ENCODE measurements at places on chromosomes 2 and 18. TPM values are rescaled to one million over a fixed set of nuclear protein-coding genes. Genes with fewer than 3 reads are reported as not detected.
A peak's percentile ranks its signal among the peaks of the same experiment; 100 is the strongest.

DNA sequence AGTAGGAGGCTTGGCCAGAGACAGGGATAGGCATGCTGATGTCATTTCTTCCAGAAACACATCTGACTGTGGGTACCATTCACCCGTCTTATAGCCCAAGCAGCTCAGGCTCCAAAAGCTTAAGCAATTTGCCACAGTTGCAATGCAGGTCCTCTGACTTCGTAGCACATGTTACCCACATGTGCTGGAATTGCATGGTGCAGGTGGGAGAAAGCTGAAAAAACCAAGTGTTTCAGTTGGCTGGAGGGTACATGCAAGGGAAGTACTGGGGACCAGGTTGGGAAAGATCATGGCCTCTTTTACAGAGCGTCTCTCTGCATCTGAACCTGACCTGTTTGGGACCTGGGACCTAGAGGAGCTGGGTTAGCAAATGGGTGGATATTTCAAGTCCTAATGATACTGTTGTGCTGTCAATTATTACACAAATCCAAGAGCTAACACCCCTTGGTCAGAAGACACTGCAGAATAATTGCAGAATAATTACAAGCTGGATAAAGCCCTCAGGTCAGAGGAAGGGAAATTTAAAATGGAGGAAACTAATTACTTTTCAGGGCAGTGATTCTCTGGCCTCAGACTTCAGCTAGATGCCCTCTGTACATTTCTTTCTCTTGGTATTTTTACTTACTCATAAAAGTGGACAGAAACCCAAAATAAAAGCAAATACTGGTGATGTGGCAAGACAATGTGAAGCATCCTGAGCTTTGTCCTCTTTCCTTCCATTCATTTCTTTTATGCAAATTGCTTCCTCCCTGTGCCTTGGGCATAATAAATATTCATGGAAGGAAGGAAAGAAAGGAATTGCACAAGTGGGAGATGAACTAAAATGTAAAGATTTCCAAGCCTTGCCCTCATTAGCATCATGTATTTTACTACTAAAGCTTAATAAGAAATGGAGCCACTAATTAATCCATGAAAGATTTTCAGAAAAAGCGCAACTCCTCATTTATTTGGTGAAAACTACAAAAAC lies 45.6 kb upstream of the TTC39C start:
- no peak overlapping the region for H3K4me3 ChIP-seq
- no peaks in the 10 kb centered on the region for H3K36me3 ChIP-seq
- H3K27ac ChIP-seq = no peak overlapping the region

DNA sequence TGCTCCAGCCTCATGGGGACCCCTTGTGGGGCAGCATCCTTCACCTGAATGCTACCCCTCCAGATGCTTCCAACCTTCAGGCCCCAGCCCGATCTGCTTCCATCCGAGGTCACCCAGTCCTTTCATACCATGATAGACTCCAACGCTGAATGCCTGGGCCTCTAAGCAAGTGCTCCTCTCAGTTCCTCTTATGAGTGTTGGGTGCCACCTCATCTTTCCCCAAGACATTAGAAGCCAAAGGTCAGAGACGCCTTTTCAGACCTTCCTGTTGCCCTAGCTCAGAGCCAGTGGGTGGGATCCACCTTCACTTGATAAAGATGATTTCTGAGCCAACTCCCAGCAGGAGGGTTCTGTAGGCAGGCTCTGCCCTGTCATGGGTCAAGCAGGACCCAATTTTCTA lies 174.5 kb upstream of the MGAT5 start:
- H3K4me3 ChIP-seq = no peak overlapping the region
- DNase-seq = no peak
- H3K36me3 ChIP-seq = no peaks in the 10 kb centered on the region
- no peak overlapping the region for H3K27ac ChIP-seq
- H3K27me3 ChIP-seq = no peaks in the 10 kb centered on the region
- H3K4me1 ChIP-seq = no peaks in the 10 kb centered on the region

GRCh38 chr2:46697830-46698323 lies 217.7 kb downstream of the MCFD2 start:
- H3K4me3 ChIP-seq = peak overlapping the region; percentile 70
- H3K36me3 ChIP-seq = no peaks in the 10 kb centered on the region
- peak overlapping the region; percentile 93 for H3K27ac ChIP-seq
- no peaks in the 10 kb centered on the region for H3K27me3 ChIP-seq
- H3K4me1 ChIP-seq = peaks cover 5% of the 10 kb centered on the region

DNA sequence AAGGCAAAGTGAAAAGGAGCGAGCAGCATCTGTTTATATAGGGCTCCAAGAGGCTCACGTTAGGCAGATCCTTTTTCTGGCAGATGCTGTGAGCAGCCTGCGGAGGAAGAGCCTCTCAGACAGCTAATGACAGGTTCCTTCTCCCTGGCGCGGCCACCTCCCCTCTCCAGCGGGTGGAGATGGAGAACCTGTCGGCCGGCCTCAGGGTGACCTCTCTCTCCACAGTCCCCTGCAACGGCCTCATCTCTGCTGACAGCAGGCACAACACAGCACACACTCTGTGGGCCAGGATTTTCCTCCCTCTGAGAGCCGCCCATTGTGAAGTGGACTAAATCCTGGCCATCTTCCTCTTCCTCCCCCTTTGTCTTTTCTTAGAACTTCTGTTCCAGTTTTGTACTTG lies 119.8 kb downstream of the PRKCE start:
- DNase-seq = peak; percentile 87
- H3K27me3 ChIP-seq = no peaks in the 10 kb centered on the region
- H3K4me1 ChIP-seq = peaks cover 57% of the 10 kb centered on the region
- peak overlapping the region; percentile 64 for H3K27ac ChIP-seq
- no peak overlapping the region for H3K4me3 ChIP-seq
- H3K36me3 ChIP-seq = no peaks in the 10 kb centered on the region

DNA sequence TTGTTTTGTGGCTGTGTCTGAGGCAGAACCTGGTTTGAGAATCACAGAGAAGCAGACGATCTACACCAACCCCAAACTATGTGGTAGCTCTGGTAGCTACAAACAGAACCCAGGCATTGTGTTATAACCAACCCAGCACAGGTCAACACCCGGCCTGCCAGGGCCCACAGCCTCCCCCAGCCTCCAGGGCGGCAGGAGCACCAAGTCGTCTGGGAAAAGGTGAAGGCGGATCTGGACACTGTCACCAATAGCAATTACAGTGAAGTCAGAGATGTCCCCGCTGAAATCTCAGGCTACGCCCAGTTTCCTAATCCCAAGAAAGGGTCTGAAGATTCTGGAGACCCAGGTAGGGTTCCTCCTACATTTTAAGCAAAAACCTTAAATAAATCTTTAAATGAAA lies 3.6 kb downstream of the HJURP start:
- no peak overlapping the region for H3K4me3 ChIP-seq
- no peak for DNase-seq
- no peak overlapping the region for H3K27ac ChIP-seq
- H3K27me3 ChIP-seq = no peaks in the 10 kb centered on the region

DNA sequence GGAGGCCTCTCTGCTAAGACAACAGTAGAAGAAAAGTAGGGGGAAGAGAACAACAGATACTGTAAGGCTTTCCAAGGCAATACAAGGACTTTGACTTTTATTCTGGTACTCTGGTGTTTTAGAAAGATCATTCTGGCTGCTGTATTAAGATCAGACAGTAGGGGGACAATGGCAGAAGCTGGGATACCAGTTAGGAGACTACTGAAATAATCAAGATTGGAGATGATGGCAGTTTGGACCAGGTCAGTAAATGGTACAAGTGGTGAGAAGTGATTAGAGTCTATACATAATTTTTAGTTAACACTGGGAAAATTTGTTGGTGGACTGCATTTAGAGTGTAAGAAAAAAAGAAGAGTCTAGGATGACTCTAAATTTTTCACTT lies 139.7 kb downstream of the ROCK1 start:
- DNase-seq = no peak
- no peak overlapping the region for H3K27ac ChIP-seq
- H3K4me3 ChIP-seq = no peak overlapping the region
- no peaks in the 10 kb centered on the region for H3K4me1 ChIP-seq
- H3K27me3 ChIP-seq = no peaks in the 10 kb centered on the region
- H3K36me3 ChIP-seq = no peaks in the 10 kb centered on the region

DNA sequence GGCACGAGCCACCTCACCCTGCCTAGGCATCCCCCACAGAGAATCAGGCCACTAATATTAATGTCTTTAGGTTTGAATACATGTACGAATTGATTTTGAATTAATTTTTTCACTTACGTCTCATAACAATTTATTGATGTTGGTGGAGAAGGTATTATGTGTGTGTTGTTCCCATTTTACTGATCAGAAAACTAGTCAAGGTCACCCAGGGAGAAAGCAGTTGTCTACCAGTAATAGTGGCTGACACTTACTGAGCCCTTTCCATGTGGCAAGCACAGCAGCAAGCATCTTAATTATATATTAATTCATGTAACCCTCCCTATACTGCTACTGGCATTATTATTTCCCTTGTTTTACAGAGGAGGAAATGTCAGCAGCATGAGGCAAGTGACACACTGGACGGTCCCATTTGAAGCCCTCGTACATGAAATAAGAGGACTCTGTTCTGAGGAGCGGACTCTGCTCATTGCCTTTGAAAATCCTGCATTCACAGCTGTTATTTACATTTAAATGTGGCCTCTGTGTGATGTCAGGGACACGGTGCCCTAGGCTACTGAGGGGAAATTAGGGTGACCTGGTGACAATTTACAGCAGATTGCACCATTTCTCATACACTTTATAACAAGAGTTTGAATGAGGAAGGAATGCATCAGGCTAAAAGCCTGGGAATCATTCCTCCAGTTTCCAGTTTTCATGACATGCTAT lies 30.9 kb upstream of the KCNE4 start:
- H3K36me3 ChIP-seq = no peaks in the 10 kb centered on the region
- no peaks in the 10 kb centered on the region for H3K4me1 ChIP-seq
- DNase-seq = no peak
- H3K27ac ChIP-seq = no peak overlapping the region

- H3K27me3 ChIP-seq = no peaks in the 10 kb centered on the region
- H3K36me3 ChIP-seq = no peaks in the 10 kb centered on the region
- H3K4me3 ChIP-seq = no peak overlapping the region
- no peak overlapping the region for H3K27ac ChIP-seq
- DNase-seq = no peak
Measured at GRCh38 chr18:48022531-48023329, 92.3 kb upstream of the SMAD2 start.

GRCh38 chr2:25341753-25342371 lies at the start of gene DNMT3A:
TSS of gene DNMT3A (minus strand) at chr2:25341925. CDS start at chr2:25313984, 27,941 bp downstream.
- peak within 1 kb of the TSS; percentile 54 for H3K4me3 ChIP-seq
- H3K36me3 ChIP-seq = no peaks in the 10 kb centered on the region
- H3K27ac ChIP-seq = peak within 1 kb of the TSS; percentile 59
- peak; percentile 85 for DNase-seq
- H3K27me3 ChIP-seq = no peaks in the 10 kb centered on the region

DNA sequence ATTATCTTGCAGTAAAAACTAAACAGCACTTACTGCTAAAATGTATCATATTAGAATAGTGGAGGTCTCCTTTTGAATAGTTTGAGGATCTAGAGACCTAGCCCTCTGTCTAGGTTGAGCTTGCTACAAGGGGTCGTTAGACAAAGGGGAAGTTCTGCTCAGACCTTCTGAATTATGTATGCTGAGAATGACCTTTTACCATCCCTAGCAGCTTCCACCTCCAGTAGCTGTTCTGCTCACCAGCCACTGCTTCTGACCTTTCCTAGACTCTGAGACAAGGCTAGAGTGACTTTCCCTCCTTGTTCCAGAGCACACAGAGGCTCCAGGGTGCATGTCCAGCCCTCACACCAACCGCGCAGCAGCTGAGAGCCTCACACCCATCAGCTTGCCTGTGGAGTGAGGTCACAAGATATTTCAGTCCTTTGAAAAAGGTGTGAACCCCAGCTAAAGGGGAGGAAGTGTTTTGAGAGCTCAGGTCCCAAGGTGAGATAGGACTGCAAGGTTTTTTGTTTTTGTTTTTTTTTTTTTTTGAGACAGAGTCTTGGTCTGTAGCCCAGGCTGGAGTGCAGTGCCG lies 289.3 kb upstream of the TNP1 start:
- no peaks in the 10 kb centered on the region for H3K36me3 ChIP-seq
- no peak overlapping the region for H3K27ac ChIP-seq
- H3K27me3 ChIP-seq = peaks cover 11% of the 10 kb centered on the region
- no peaks in the 10 kb centered on the region for H3K4me1 ChIP-seq

GRCh38 chr2:3041841-3042600 lies 335.6 kb downstream of the EIPR1 start:
- H3K27ac ChIP-seq = no peak overlapping the region
- no peaks in the 10 kb centered on the region for H3K4me1 ChIP-seq
- no peak for DNase-seq
- H3K4me3 ChIP-seq = no peak overlapping the region
- H3K36me3 ChIP-seq = no peaks in the 10 kb centered on the region
- H3K27me3 ChIP-seq = no peaks in the 10 kb centered on the region

DNA sequence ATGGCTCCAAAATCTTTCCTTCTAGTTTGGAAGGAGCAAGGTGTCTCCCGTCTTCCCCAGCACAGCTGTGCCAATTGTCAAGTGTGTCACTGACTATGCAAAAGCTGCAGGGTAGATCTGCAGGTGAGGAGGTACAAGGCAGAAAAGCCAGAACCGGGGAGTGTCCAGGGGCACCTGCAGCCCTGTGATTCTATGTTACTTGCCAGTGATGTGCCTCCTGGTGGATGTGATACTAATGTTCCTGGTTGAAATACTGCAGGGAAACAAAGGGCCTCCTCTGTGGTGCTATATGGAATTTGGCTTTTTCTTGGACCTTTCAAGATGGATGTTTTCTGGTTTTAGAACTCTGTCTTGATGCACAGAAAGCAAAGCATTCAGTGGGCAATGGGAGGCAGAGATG lies 80.3 kb downstream of the ST6GAL2 start:
- no peak overlapping the region for H3K27ac ChIP-seq
- DNase-seq = no peak
- H3K4me3 ChIP-seq = no peak overlapping the region
- no peaks in the 10 kb centered on the region for H3K27me3 ChIP-seq

DNA sequence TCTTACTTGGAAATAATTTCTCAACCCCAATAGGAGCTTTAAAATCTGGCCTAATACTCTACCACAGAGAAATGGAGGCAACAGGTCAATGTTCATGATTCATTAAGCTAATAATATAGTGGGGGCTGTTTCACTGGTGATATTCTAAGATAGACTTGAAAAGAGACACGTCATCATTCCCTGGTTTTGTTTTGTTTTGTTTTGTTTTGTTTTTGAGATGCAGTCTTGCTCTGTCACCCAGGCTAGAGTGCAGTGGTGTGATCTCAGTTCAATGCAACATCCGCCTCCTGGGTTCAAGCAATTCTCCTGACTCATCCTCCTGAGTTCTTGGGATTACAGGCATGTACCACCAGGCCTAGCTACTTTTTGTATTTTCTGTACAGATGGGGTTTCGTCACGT lies 37.5 kb upstream of the SOS1 start:
- H3K4me1 ChIP-seq = no peaks in the 10 kb centered on the region
- H3K4me3 ChIP-seq = no peak overlapping the region
- no peak for DNase-seq
- no peak overlapping the region for H3K27ac ChIP-seq

GRCh38 chr2:30721241-30721640 lies 86.0 kb downstream of the CAPN13 start:
- H3K4me3 ChIP-seq = no peak overlapping the region
- no peak for DNase-seq
- H3K36me3 ChIP-seq = no peaks in the 10 kb centered on the region
- no peak overlapping the region for H3K27ac ChIP-seq
- no peaks in the 10 kb centered on the region for H3K4me1 ChIP-seq

The BCL2 gene
- 8.7 TPM for total RNA-seq

The MAP3K19 gene
- total RNA-seq = 2.1 TPM

The PTPN4 gene
- total RNA-seq = 40.1 TPM
